ENCODE measurements at places on chromosomes 2 and 18.

- no peak for DNase-seq
Measured at GRCh38 chr2:199973703-199974102, 18.3 kb downstream of the MAIP1 start.

DNA sequence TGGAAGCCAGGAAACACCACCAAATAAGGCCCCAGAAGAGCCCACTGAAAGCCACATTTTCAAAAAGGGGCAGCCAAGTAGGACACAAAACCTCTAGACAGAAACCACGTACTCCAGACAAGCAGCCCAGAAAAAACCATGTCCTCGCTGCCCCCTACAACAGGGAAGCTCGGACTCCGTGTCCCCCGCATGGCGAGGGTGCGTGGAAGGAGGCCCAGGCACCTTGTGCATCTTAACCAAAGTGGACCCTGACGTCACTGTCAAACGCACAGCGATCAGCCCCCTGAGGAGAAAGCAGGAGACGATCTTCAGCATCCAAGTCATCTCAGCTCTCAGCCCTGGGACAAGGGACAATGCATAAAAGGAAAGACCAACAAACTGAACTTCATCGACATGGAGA lies 168.4 kb downstream of the EIPR1 start:
- DNase-seq, result no peak

DNA sequence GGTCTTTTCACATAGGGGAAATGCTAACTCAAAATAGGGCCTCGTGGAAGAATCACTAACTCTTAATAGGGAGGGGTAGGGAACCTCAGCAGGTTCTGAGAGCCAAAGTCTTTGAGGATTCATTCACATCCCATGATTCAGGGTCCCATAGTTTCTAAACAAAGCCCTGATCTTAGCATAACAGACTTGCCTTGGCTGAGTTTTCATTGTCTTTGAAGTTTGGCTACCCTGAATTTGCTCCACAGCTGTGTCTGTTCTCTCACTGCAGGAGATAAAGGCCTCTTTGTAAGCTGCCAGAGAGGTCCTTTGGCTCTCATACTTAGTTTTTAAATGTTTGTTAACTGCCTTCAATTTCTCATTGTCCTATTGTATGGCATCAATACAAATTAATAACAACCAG lies 54.5 kb downstream of the ZDBF2 start:
- DNase-seq, result no peak

GRCh38 chr2:56047136-56047535 lies 123.6 kb upstream of the EFEMP1 start:
- no peak for DNase-seq

DNA sequence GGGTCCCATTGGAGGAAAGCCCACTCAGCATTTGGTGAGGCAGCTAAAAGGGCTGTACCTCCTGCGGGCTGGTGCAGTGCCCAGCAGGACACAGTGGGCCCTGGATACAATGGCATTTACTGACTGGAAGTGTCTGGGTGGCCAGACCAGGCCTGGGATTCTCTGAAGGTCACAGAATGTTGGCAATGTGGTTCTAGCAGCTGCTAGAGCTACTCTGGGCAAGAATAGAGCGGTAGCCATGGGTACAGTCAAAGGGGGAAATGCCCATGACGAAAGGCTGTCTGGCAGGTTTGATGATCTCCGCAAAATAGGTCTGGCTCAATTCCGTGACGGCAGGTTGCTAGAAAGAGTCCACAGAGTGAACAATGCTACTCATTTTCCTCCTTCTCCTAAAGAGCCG lies 241.8 kb downstream of the AFF3 start:
- no peak for DNase-seq

DNA sequence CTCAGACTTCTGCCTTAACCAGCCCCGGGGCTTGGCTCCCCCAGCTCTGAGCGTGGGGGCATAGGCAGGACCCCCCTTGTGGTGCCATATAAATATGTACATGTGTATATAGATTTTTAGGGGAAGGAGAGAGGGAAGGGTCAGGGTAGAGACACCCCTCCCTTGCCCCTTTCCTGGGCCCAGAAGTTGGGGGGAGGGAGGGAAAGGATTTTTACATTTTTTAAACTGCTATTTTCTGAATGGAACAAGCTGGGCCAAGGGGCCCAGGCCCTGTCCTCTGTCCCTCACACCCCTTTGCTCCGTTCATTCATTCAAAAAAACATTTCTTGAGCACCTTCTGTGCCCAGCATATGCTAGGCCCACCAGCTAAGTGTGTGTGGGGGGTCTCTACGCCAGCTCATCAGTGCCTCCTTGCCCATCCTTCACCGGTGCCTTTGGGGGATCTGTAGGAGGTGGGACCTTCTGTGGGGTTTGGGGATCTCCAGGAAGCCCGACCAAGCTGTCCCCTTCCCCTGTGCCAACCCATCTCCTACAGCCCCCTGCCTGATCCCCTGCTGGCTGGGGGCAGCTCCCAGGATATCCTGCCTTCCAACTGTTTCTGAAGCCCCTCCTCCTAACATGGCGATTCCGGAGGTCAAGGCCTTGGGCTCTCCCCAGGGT lies 5.5 kb downstream of the CTDSP1 start:
- DNase-seq, result no peak

DNA sequence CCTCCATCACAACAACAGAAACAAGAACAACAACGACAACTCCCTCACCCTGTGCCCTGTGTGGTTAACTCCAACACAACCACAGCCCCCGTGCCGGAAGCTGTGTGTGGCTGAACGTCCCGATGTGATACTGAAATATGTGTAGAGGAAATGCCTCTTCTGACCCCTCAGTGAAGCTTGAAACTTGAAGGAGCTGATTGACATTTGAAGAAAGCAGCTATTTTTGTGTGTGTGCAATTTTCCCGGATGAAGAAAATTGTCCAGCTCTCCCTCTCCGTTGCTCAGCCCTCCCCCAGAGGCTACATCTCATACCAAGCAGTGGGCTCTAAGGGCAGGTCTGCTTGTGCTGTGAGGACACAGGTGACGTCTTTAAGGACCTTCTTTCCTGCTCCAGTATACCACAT lies 173.8 kb downstream of the ICOS start:
- peak; percentile 27 for DNase-seq

- no peak for DNase-seq
Measured at GRCh38 chr2:146212602-146213001, 1632.2 kb upstream of the ACVR2A start.

- no peak for DNase-seq
Measured at GRCh38 chr2:137957033-137957432, 7.2 kb upstream of the HNMT start.

- no peak for DNase-seq
Measured at GRCh38 chr2:135555311-135555710, 24.0 kb downstream of the R3HDM1 start.

- no peak for DNase-seq
Measured at GRCh38 chr2:16184341-16184890, 244.1 kb downstream of the MYCN start.

DNA sequence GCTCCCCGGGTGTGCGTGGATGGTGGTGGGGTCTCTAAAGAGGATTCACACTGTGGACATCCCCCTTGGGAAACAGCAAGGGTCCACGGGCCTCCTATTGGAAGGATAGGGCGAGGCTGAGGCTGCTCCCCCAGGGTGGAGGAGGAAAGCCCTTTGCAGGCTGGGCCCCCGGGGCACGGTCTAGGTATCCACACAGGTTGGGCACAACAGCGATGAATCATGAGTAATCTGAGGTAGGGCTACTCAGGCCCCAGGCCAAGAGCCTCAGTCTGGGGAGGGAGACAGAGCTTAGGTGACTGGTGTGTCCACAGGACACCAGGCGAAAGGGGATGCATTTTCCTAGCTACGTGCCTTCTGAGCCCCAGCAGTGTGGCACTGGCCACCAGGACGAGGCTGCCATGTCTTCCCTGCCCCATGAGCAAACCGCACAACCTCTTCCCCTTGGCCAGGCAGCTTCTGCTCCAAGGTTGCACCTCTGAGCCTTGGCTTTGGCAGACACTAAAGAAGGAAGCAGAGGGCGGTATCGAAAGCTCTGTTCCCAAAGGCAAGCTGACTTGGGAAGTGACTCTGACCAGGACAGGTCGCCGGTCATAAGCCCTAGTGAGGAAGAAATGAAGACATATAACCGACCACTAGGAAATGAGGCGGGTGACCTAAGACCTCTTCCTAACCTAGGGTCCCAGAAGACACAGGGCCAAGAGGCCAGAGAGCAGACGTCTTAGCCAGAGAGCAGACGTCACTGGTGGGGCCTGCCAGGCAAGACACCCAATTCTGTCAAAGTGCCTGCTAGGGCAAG lies 14.6 kb upstream of the SEMA4C start:
- DNase-seq, result no peak

DNA sequence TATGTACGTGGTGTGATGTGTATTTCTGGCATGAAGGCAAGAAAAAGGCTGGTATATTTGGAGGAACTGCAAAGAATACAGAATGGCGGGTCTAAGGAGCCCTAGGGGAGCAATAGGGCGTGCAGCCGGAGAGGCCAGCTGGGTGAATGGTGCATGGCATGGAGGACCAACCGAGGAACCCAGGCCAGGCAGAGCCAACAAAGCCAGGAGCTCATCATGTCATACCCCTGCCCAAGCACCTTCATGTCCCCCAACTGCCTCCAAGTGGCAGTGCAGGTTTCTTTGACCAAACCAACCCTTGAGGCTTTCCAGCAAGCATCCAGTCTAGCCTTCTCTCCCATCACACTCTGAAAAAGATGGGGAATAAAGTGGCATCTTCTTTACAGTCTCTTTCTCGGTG lies 8.9 kb upstream of the KCNK3 start:
- no peak for DNase-seq

DNA sequence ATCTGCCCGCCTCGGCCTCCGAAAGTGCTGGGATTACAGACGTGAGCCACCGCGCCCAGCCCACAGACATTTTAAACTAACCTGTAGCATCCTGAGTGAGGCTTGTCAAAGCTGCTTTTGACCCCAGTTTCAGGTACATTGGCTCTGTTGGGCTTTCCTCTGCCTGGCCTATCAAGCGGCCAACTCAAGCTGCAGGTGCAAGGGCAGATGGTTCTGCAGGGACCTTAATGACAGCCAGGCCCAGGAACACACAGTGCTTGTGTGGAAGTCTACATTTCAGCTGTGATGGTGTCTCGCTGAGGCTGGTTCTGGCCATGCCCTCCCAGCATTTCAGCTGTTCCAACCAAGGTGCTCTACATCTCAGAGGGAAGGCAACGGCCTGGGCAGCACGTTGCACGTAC lies 18.4 kb downstream of the INPP4A start:
- DNase-seq, result no peak

GRCh38 chr18:78659748-78660147 lies 319.9 kb upstream of the SALL3 start:
- DNase-seq, result no peak
